Nucleus accumbens (tissue), 56 donors: ENCODE measurements at places on chromosomes 7 and 10.

GRCh38 chr10:84286695-84287094, 41.7 kb upstream of the CCSER2 start:
- DNase-seq, result no peak

GRCh38 chr10:128361487-128361886, 235.3 kb upstream of the MKI67 start:
- DNase-seq, result no peak

DNA sequence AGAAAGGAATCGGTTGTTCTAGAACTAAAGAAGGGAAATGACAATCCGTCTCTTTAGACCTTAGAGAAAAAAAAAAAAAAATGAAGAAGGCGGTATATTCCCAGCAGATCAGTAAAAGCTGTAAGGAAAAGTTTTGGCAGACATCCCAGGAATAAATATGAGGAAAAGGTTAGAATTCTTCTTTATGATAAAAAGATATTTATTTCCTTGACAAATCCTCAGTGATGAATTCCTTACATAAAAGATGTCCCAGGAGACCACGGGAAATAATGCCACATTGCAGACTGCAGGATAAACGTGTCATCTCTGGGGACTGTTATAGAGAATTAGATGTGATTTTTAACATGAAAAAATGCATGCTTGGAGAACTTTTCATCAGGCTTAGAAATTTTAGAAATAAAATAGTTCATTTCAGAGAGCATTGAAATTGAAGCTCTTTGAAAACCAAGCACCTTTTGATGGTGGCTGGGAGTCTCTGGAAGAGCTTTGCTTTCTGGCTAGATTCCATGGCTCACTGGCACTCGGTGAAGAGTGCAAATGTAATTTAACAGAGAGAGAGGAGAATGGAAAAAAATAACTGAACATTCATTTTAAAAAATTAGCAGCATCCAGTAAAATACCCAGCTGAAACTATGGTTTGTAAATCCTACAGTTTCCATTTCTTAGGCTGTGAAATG, 98.2 kb downstream of the PRPF18 start:
- no peak for DNase-seq

GRCh38 chr10:44891721-44892120, 19.4 kb upstream of the TMEM72 start:
- DNase-seq, result no peak

GRCh38 chr10:63917363-63917762, 396.2 kb downstream of the REEP3 start:
- no peak for DNase-seq

GRCh38 chr7:23003505-23004246, 10.3 kb downstream of the HYCC1 start:
- DNase-seq, result no peak

DNA sequence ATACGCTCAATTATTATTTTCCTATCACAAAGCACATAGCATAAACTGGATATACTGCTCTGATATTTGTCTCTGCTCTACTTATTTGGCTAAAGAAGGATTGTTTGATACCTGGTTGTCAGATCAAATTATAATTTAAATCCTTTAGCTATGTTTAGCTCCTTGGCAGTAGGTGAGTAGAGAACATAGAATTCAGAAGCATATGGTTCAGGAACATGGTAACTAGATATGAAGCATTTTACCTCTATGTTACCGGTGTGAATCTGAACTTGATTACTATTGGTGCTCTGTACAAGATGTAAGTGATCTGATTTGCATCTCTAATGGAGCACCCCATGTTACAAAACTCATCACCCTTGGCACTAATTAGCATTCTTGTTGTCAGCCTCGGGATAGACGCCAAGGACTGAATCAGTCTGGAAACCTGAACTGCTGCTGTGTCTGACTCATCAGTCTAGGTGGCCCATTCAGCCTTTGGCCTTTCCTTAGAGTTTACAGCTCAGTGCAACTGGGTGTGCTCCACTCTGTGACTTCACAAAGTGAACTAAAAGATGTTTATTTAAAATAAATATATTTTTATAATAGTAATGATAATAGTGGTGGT, 12.3 kb upstream of the MYPN start:
- no peak for DNase-seq

GRCh38 chr10:114855776-114856543, 34.4 kb downstream of the FHIP2A start:
- DNase-seq, result no peak

- no peak for DNase-seq
Observed at GRCh38 chr7:135970682-135971365, 6.3 kb downstream of the MTPN start.

- no peak for DNase-seq
Observed at GRCh38 chr7:3960050-3960763, 659.2 kb downstream of the SDK1 start.

GRCh38 chr10:113469796-113470195, 83.1 kb upstream of the HABP2 start:
- no peak for DNase-seq

DNA sequence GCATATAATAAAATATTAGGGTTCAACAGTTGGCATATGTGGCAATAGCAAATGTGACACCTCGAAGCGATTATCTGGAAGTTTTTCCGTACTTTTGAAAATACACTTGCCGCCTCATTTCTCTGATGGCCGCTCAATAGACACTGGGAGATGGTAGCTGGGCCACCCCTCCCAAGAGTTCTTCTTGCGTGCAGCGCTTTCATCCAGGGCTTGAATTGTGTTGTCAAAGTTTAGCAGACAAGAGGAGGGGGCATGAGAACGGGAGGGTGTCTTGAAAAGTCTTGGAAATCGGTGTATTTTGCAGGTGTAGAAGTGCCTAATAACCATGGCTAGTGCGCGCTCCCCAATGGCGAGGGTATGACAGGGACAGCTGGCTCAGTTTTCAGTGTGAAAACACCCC, 8.5 kb downstream of the PTF1A start:
- no peak for DNase-seq

DNA sequence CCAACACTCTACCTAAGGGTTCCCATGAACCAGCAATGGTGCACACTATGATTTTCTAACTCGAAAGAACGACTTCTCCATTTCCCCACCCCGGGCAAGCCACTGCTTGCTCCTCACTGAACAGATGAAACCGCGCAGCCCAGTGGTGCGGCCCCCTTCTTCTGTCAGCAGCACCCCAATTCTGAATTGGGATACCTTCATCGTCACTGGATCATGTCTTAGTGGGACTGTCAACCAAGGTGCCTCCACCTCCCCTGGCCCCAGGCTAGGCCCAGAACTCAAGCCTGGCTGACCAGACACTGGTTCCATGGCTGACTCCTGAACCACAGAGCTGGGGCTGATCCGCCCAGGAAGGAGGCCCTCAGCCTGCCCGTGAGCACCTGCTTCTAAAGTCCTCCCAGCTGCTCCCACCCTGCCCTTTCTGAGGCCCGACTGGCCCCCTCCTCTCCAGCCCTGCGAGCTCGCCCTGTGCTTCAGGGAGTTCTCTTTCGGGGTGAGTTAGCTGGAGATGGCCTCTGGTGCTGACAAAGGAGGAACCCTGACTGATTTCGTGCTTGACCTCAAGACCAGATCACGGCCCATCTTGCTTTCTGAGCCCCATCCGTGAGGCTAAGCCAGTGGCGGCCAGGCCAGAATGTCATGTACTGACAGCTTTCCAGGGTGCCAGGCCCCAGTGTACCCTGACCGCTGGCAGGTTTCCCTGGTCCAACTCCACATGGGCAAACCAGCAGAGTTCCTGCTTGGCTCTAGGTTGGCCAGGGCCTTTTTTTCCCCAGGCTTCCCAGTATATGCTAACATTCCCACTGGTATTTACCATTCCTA, 44.5 kb downstream of the FAM53B start:
- DNase-seq, result no peak

GRCh38 chr10:66792441-66792840, 133.4 kb upstream of the LRRTM3 start:
- DNase-seq, result no peak

- peak; percentile 79 for DNase-seq
Observed at GRCh38 chr7:100119970-100120732, 717 bp downstream of the CNPY4 start.

DNA sequence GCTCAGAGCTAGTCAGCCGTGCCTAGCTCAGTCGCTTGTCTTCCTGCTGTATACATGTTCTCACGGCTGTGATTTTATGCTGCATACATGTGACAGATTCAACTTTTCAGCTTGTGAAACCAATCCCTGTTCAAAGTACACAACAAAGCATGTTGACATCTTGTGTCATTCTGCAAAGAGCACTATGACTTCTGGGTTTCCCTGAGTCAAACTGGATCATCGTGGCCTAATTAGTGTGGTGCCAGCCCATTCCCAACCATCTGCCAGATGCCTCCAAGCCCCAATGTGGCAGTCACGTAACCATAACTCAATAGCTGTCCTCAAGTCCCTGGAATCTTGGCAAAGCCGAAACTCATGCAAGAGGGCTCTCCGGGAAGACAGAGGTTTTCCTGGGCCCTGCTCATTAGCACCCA, 144.8 kb downstream of the MYOF start:
- no peak for DNase-seq

- no peak for DNase-seq
Observed at GRCh38 chr10:84548869-84549268, 220.5 kb downstream of the CCSER2 start.

GRCh38 chr7:29331163-29331562, 136.6 kb downstream of the CHN2 start:
- DNase-seq, result no peak

DNA sequence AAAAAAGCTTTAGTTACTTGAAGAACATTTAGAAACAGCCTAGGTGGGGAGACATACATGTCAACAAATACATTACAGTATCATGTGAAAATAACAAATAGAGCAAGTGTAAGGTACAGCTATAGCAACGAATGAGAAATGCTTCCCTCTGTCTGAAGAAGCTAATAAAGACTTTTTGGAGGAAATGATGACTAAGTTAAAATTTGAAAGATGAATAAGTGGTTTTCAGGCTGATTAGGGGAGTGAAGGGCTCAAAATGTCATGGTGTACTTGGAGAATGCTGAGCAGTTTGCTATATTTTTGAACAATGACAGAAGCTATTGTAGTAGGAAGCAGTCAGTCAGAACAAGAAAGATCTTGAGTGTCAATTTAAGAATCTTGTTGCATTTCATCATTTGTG, 2.8 kb upstream of the ARMC3 start:
- DNase-seq, result no peak

GRCh38 chr10:18368273-18368672, 228.0 kb downstream of the CACNB2 start:
- DNase-seq, result no peak

DNA sequence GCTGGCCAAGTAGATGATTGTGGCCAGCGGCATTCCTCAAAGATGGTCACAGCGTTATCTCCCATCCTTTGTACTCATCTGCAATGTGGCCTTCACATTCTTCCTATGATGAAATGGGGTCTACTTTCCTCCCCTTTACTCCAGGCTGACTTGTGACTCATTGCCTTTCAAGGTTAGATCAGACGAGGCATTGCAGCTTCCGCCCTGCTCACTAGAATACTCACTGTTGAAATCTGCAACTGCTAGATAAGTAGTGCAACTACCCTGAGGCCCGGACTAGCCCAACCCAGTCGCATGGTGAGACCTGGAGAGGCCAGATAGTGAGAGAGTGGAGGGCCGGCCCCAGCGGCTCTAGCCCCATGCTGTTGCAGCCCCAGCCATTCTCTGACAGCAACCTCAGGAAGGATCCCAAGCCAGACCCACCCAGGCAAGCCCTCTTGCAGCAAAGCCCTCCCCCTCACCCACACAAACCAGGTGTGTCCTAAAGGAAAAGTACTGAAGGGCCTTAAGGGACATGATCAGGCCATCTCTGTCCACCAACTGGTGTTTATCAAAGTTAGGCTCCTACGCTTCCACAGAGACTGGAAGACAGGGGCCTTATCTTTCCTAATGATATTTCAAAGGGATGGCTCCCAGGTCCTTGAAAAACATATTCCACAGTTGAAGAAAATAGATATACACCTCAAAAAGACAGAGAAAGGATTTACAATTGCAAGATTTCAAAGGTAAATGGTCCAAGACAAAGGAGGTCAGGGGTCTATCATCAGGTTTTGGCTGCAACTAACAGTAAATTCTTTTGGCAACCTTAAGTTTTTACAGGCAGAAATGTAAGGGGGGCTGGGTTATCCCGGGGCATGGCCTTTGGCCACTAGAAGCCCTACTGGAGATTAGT, 107.2 kb upstream of the TRIM24 start:
- no peak for DNase-seq

GRCh38 chr7:87411186-87411585, 64.3 kb downstream of the ABCB4 start:
- no peak for DNase-seq

- no peak for DNase-seq
Observed at GRCh38 chr7:22111661-22112060, 166.0 kb upstream of the CDCA7L start.

- no peak for DNase-seq
Observed at GRCh38 chr7:122260336-122260735, 44.2 kb downstream of the FEZF1 start.

DNA sequence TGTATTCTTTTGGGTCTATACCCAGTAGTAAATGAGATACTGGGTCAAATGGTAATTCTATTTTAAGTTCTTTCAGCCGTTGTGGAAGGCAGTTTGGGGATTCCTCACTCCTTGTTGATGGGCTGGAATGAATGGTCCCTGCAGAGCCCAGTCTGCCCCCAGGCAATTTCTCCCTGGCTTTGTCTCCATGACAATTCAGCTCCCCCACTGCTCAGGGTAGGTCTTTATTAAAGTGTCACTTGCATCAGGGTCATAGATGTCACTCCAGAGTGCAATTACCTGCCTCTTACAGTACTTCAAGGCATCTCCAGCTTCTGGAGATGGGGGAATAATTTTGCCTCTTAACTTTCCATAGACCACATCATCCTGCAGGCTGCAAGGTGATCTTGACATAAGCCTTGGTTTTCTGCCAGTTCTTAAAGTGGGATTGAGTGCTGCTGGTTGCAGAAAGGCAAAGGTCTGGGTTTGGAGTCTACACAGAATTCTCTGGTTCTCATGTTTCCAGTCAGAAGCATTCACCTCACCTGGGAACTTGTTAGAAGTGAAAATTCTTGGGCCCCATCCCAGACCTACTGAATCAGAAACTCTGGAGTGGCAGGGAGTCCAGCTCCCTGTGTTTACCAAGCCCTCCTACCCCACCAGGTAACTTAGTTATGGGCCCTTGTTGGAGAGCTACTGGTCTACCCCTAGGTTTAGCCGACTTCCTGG, 442.4 kb downstream of the GALNT17 start:
- no peak for DNase-seq

DNA sequence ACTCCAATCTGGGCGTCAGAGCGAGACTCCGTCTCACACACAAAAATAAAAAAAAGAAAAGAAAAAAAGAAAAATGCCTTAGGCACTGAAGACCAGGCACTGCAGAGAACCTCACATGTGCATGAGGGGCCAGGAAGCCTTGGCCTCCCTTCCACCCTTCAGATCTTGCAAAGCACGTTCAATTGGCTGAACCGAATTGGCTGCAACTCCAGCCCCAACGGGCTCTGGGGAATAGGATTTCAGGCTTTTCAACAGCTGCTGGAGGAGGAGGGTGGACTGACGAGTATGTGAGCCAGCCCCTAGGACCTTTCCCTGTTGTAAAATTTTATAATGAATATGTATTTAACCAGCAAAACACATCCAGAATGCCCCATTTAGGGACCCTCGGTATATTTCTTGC, 16.7 kb downstream of the TMEM120A start:
- no peak for DNase-seq

- DNase-seq, result no peak
Observed at GRCh38 chr10:22686347-22686746, 28.0 kb downstream of the PIP4K2A start.
